ENCODE measurements at places on chromosomes 16 and 17.

DNA sequence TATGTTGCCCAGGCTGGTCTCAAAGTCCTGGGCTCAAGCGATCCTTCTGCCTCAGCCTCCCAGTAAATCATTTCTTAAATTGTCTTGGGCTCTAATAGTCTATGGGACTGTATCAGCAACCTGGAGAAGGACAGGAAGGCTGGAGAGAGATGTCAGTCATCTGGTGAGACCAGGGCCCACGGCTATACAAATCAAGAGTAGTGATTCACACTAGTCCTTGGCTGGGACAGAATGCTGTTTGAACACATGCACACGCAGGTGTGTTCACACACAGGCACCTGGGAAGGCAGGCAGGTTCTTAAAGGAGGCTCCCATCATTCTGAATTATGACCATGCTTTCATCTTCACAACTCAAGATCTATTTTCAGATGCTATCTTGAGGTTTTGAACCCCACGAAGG, 14.1 kb downstream of the NQO1 start:
- DNase-seq, result no peak

DNA sequence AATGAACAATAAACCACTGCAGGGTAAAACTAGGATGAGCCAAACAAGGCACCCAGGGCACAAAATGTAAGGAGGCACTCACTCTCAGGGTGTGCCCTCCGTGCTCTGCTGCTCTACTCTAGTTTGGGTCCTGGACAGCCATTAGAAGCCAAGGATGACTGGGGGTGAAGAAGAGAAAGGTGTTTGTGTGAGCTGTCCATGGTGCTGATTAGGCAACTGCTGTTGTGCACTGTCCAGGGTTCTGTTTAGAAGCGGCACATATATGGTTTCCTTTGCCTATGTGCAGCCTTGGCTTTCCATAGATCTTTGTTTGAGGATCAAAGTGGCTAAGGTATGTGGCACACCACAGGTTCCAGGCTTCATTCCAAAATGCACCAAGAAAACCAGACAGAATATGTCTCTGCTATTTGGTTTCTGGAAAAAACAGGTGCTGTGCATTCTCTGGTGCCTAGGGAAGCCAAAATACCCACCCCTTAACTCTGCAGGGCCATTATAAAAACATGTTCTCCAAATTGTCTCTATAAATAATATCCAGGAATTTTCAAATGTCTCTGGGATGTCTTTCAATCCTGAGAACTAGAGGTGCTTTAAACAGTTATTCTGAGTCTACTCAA, 123.5 kb downstream of the CBLN1 start:
- DNase-seq, result peak; percentile 43

- DNase-seq, result no peak
Observed at GRCh38 chr17:31653691-31654090, 205.4 kb downstream of the COPRS start.

DNA sequence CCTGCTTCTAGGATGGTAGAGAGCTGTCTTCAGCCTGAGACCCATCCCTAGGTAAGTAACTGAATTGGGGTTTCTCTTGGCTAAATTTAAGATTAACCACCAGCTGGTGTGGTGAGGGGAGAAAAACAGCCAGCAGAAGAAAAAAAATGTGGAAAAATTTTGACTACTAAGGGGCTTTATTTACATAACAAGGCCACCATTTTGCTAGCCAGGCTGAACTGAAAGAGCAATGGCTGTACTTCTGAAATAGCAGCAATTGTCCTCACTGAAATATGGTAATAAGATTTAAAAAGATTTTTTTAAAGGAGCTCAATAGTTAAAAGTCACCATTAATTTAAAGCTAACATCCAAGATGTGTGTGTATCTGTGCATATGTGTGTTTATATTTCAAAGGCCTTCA, 12.4 kb upstream of the TRIM25 start:
- DNase-seq, result no peak

DNA sequence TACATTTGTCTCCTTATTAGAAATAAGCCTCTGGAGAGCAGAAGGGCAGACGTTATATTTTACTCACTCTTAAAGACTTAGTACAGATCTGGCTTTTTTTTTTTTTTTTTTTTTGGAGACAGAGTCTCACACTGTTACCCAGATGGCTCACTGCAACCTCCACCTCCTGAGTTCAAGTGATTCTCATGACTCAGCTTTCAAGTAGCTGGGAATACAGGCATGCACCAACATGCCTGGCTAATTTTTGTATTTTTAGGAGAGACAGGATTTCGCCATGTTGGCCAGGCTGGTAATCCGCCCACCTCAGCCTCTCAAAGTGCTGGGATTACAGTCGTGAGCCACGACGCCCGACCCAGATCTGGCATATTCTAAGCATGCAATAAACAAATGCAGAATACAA, 36.4 kb upstream of the TMEM97 start:
- no peak for DNase-seq

GRCh38 chr16:12677502-12677901, 126.2 kb downstream of the CPPED1 start:
- no peak for DNase-seq

GRCh38 chr16:61595605-61596004, 440.6 kb downstream of the CDH8 start:
- DNase-seq, result no peak

DNA sequence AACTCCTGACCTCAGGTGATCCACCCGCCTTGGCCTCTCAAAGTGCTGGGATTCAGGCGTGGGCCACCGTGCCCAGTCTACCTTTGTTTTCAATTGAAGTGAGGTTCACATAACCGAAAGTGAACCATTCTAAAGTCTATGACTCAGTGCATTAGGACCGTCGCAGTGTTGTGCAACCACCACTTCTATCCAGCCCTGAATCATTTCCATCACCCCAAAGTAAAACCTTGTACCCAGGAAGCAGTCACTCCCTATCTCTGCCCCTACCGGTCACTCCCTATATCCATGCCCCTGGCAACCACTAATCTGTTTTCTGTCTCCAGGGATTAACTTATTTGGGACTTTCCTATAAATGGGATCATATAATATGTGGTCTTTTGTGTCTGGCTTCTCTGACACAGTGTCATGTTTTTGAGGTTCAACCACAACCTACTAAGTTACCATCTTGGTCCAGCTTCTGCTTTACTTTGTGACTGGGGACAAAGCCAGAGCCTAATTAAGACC, 28.3 kb upstream of the CDC42EP4 start:
- DNase-seq, result no peak

GRCh38 chr17:5131146-5131715, 15.4 kb downstream of the USP6 start:
- no peak for DNase-seq

DNA sequence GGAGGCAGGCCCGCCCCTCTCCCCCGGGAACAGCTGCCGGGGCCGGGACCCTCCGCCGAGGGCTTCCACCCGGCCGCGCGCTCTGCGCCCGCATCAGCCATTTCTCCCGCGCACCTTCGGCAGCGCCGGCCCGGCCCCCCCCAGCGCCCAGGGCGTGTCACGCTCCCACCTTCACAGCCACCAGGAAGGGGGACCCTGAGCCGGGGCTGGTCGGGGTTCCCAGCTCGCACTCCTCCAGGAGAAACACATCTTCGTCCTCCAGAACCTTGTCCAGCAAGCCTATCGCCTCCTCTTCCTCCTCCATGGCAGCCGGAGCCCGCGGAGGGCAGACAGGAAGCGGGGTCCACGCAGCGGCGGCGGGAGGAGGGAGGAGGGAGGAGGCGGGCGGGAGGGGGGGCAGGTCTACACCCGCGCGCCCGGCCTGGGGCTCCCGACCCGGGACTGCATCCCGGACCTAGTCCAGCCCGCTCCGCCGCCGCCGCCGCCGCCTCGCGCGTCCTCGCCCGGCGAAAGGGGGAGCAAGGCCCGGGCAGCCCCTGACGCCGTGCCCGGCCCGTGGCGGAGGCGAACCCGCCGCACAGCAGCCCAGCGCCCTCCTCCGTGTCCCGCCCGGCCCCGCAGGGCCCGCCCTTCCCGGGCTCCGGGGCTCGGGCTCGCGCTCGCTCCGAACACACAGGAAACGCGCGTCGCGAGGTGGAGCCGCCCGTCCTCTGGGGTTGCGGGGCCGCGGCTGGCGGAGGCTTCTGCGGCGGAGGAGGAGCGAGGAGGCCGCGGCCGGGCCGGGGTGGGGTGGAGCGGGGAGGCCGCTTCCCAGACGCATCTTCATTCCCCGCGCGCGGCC, 70.8 kb downstream of the ABR start:
- DNase-seq, result peak; percentile 73

GRCh38 chr17:22454070-22454999, 762.0 kb downstream of the KCNJ18 start:
- DNase-seq, result no peak

GRCh38 chr17:46262271-46262670, 32.7 kb upstream of the LRRC37A start:
- DNase-seq, result no peak

DNA sequence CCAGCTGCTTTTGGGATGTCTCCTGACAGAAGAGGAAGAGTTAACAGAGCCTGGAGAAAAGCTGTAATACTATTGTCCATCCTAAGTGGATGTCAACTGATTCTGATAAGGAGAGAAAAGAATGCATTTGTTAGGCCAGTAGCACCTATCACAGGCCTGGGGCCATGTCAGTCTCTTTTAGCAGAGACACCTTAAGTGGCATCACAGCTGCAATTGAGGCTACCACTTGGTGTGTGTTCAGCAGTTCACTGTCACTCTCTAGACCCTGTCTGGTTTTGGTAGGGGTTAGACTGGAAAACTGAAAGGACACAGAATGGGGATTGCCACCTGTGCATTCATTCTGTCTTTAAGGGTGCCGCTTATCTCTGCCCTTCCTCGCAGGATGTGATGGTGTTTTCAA, 42.0 kb downstream of the PSMD12 start:
- no peak for DNase-seq
